ENCODE measurements at places on chromosomes 11 and 22.

DNA sequence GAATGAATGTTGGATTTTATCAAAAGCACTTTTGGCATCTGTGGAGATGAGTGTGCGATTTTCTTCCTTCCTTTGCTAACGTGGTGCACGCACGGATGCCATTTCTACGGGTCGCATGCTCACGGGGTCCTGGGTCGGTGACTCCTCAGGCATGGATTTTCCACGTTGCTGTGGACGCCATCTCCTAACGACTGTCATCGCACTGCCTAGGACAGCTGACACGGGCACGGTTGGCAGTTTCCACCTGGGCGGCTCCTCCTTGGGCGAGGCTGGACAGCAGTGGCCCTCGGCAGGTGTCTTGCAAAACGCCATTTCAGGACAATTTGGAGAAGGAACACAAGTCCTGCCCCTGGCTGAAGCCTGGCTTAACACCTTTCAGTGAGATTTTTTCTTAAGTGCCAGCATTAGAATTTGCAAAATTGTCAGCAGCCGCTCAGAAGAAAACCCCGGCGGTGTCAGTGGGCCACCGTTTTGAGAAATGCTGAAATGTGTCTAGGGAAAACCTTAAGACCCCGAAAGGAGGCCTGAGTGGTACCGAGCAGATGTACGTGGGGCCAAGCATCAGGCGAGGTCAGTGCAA is 34.7 kb upstream of the TOLLIP start:
- H3K4me3 ChIP-seq = no peak overlapping the region
- H3K4me1 ChIP-seq = no peaks in the 10 kb centered on the region
- H3K36me3 ChIP-seq = no peaks in the 10 kb centered on the region
- no peak for DNase-seq

- H3K4me1 ChIP-seq = peaks cover 15% of the 10 kb centered on the region
- H3K27me3 ChIP-seq = peaks cover 54% of the 10 kb centered on the region
- H3K27ac ChIP-seq = no peak overlapping the region
- no peak for DNase-seq
- no peaks in the 10 kb centered on the region for H3K36me3 ChIP-seq
Observed at GRCh38 chr22:19757140-19757984, 3.2 kb upstream of the TBX1 start.

DNA sequence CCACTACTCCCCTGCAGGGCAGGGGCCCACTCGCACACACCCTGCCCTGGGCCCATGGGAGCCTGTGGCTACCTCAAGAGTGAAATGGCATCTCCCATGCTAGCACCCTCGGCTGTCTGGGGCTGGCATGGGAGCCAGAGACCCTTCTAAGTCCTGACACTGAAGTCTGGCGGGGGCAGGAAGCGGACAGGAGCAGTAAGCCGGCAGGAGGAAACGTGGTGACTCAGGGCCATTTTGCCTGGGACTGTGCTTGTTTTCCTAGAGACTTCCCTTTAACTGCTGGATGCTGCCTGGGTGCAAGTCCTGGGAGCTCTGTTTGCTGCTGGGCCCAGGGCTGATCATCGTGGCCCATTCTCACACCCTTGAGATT is 16.8 kb downstream of the RELT start:
- H3K4me1 ChIP-seq = peaks cover 19% of the 10 kb centered on the region
- peaks cover 4% of the 10 kb centered on the region for H3K36me3 ChIP-seq
- H3K27me3 ChIP-seq = no peaks in the 10 kb centered on the region
- no peak for DNase-seq
- H3K27ac ChIP-seq = no peak overlapping the region
- no peak overlapping the region for H3K4me3 ChIP-seq

DNA sequence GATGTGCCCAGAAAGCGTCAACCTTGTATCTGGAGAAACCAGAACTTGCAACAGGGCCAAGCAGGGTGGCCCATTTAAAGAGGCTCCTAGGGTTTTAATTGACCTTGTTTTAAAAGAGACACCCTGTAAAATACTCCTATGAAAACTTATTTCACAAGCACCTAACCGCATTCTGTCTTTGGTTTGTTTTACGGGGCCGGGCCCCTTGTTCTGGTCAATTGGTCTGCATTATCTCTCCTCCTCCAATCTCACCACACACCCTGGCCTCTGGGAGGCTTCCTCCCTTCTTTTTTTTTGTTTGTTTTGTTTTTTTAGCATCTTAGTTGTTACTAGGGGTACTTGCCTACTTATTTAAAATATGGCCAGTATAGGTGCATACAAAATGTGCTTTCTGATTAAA is 4.7 kb downstream of the EHF start:
- no peak overlapping the region for H3K4me3 ChIP-seq
- H3K27me3 ChIP-seq = peaks cover 15% of the 10 kb centered on the region
- H3K27ac ChIP-seq = no peak overlapping the region
- DNase-seq = no peak
- H3K4me1 ChIP-seq = no peaks in the 10 kb centered on the region

- no peak for DNase-seq
- no peaks in the 10 kb centered on the region for H3K27me3 ChIP-seq
- no peaks in the 10 kb centered on the region for H3K4me1 ChIP-seq
Observed at GRCh38 chr11:76228071-76228874, 22.0 kb upstream of the WNT11 start.

DNA sequence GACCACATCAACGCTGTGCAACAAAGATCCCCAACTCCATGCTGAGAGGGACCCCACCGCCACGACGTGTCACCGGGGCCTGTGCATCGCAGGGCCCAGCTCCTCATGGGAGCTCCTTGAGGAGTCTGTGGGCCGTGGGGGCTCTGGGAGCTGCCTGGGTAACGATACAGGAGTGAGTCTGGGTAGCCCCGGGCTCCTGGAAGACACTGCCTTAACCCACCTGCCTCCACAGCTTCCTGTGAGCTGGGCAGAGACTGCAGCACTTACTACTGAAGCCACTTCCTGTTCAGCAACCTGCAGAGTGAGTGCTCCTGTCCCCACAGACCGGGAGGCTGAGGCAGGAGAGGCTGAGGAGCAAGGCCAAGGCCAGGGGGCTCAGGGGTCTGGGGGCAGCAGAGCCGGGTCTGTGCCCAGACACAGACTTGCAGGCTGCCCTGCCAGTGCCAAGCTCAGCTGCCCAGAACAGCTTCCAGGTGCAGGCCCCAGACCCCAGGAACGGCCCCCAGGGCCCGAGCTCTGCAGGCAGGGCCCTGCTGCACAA is 226.7 kb downstream of the BRD1 start:
- H3K4me1 ChIP-seq = no peaks in the 10 kb centered on the region
- no peaks in the 10 kb centered on the region for H3K27me3 ChIP-seq
- no peak for DNase-seq
- H3K4me3 ChIP-seq = no peak overlapping the region

- no peaks in the 10 kb centered on the region for H3K4me1 ChIP-seq
- DNase-seq = no peak
- no peak overlapping the region for H3K27ac ChIP-seq
Observed at GRCh38 chr11:67998150-67999045, 5.5 kb downstream of the UNC93B1 start.

DNA sequence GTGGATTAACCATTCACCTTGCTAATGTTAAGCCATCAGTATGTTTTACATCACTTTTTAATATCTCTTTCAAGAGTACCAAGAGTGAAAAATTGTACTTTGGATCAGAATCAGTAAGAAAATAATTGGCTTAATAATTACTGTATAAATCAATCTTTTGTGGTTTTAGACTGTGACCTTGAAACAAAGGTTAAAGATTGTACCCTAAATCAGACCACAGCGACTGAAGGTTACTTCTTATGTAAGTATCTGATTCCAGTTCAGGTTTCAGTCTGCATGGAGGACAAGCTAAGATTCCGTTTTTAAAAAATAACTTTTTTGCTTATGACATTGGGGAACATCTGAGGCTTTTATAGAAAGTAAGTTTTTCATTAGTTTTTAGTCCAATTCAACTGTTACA is 18.9 kb downstream of the CAT start:
- H3K36me3 ChIP-seq = peaks cover 15% of the 10 kb centered on the region
- no peak overlapping the region for H3K27ac ChIP-seq
- no peaks in the 10 kb centered on the region for H3K27me3 ChIP-seq
- no peaks in the 10 kb centered on the region for H3K4me1 ChIP-seq
- DNase-seq = no peak
- H3K4me3 ChIP-seq = no peak overlapping the region

DNA sequence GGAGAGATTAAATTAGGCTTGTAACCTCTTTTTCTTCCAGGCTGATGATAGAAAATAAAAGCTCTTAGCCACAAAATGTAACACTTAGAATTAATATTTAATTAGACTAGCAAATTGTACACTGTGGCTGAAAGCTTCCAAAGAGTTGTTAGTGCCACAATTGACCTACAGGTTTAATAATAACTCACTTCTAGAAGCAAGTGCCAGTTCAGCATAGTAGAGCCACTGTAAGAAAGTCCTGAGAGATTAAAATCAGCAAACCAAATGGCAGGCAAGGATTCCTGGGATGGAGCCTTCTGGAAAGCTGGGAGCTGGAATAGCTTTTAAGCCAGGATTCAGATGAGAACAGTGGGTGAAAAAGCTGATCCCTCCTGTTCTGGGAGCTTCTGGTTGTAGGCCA is 131.0 kb downstream of the ELP4 start:
- H3K4me3 ChIP-seq = no peak overlapping the region
- peaks cover 11% of the 10 kb centered on the region for H3K4me1 ChIP-seq
- H3K27me3 ChIP-seq = no peaks in the 10 kb centered on the region
- no peaks in the 10 kb centered on the region for H3K36me3 ChIP-seq
- no peak for DNase-seq

DNA sequence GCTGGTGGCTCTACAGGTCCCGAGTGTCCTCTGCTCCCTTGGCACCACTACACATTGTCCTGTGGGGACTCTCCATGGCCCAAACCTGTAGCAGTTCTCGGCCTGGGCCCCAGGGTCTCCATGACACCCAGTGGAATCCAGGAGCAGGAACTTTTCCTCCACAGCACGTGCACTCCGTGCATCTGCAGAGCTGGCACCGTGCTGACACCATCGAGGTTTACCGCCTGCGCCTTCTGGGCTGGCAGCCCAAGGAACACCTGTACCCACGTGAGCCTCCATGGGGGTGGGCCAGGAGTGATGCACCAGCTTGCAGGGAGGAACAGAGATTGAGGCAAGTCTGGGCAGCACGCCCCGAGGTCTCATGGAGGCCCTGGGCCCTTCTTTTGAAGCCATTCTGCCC is 25.2 kb downstream of the TSPAN32 start:
- H3K27ac ChIP-seq = no peak overlapping the region
- no peaks in the 10 kb centered on the region for H3K27me3 ChIP-seq
- no peaks in the 10 kb centered on the region for H3K4me1 ChIP-seq
- no peak overlapping the region for H3K4me3 ChIP-seq
- DNase-seq = no peak

GRCh38 chr11:85939099-85940015 is 84.2 kb downstream of the CCDC83 start:
- no peaks in the 10 kb centered on the region for H3K27me3 ChIP-seq
- H3K27ac ChIP-seq = no peak overlapping the region
- H3K4me1 ChIP-seq = no peaks in the 10 kb centered on the region
- no peak for DNase-seq
- no peak overlapping the region for H3K4me3 ChIP-seq

GRCh38 chr11:33864479-33864878 is 27.4 kb downstream of the LMO2 start:
- H3K27ac ChIP-seq = no peak overlapping the region
- no peaks in the 10 kb centered on the region for H3K36me3 ChIP-seq
- no peak overlapping the region for H3K4me3 ChIP-seq
- no peaks in the 10 kb centered on the region for H3K27me3 ChIP-seq
- no peak for DNase-seq

DNA sequence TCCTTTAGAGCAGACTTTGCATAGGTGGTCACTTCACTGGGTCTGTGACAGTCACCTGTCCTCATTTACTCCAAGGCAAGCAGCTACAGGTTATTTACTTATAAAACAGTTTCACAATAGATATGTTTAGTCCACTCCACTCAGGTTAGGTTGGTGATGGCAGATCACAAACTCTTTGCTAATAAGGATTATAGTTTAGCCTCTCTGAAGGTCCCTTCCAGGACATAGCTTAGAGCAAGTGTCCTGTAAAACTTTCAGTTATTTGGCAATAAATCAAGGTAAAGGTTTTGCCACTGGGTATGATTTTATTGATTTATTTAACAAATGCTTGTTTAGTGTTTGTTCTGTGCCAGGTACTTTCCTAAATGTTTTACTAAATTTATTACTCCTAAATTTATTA is 8.8 kb downstream of the OR6Q1 start:
- H3K27ac ChIP-seq = no peak overlapping the region
- H3K36me3 ChIP-seq = no peaks in the 10 kb centered on the region
- no peak for DNase-seq
- no peaks in the 10 kb centered on the region for H3K4me1 ChIP-seq
- no peaks in the 10 kb centered on the region for H3K27me3 ChIP-seq
- H3K4me3 ChIP-seq = no peak overlapping the region

- no peaks in the 10 kb centered on the region for H3K27me3 ChIP-seq
- no peak for DNase-seq
- peaks cover 19% of the 10 kb centered on the region for H3K4me1 ChIP-seq
Observed at GRCh38 chr11:120182790-120183491, 27.9 kb upstream of the OAF start.

- no peaks in the 10 kb centered on the region for H3K27me3 ChIP-seq
- H3K36me3 ChIP-seq = no peaks in the 10 kb centered on the region
- H3K4me1 ChIP-seq = no peaks in the 10 kb centered on the region
- no peak for DNase-seq
- no peak overlapping the region for H3K27ac ChIP-seq
- H3K4me3 ChIP-seq = no peak overlapping the region
Observed at GRCh38 chr11:36605221-36606216, 7.5 kb upstream of the RAG2 start.

DNA sequence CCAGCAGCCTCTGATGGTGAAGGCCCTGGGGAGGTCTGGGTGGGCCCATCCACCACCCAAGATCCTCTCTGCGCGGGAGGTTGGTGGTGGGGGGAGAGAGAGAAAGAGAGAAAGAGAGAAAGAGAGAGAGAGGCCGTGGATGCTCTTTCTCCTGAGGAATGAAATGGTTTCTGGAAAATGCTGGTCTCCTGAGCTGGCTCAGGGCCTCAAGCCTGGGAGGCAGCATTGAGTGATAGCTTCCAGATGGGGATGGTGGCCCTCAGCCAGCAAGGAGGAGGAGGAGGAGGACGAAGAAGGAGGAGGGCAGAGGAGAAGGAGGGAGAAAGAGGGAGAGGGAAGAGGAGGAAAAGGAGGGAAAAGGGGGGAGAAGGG is 4.6 kb downstream of the TSPAN32 start:
- peak; percentile 43 for DNase-seq
- H3K4me1 ChIP-seq = peaks cover 6% of the 10 kb centered on the region
- no peak overlapping the region for H3K4me3 ChIP-seq
- no peaks in the 10 kb centered on the region for H3K27me3 ChIP-seq
- peak overlapping the region; percentile 71 for H3K27ac ChIP-seq

DNA sequence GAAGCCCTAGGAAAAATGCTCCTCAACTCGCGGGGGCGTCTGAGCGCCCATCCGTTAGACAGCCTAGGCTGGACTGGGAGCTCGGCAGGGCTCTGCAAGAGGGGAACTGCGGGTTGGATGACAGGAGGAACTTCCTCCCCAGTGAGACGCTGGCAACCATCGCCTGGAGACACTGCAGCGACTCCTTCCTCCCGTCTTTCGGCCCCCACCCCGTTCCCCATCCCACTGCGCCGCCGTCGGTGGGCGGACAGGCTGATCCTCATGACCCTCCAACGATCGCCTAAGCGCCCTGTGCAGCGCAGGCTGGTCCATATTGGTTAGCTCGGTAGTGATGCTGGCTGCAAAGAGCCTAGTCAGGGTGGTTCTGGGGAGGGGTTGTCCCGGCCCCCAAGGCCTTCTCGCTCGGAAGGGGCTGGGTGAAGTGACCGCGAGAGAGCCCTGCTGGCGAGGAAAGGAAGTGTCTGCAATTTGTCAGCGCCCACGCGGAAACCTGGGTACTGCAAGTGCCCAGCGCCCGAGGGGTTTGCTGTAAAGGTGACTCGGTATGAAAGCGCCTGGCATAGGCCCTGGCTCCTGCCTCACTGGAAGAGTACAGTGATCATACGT is 638 bp downstream of the NRGN start:
- peaks cover 22% of the 10 kb centered on the region for H3K4me1 ChIP-seq
- peak overlapping the region; percentile 81 for H3K4me3 ChIP-seq
- no peaks in the 10 kb centered on the region for H3K27me3 ChIP-seq
- H3K36me3 ChIP-seq = no peaks in the 10 kb centered on the region

Measured in A673 (cell line).